Naive thymus-derived CD4-positive, alpha-beta T cell (primary cell): ENCODE measurements at places on chromosomes 11 and 22. TPM values are rescaled to one million over a fixed set of nuclear protein-coding genes. Genes with fewer than 3 reads are reported as not detected.

DNA sequence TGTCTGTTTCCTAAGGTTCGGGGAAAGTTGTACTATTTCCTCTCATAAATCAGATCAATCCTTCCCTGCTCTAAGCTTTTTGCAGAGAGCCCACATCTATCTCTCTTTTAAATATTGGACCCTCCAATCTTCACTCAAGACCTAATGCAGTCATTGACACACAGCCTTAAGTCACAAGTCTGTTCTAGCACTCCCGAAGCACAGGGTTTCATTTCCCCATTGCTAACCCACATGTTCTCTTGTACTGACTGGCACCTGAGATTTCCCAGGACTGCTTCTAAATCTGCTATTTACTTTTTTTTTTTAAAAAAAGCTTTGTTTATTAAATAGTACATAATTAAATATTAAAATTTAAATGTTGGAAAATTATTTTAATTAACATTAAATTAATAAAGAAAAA lies 674.7 kb downstream of the TBC1D22A start:
- no peak for DNase-seq

- no peak for DNase-seq
Observed at GRCh38 chr11:6248248-6248647, 9.4 kb downstream of the CNGA4 start.

GRCh38 chr11:9962722-9963121 lies 298.8 kb downstream of the SWAP70 start:
- DNase-seq, result no peak

Gene CADM1
- 0.29 TPM in 1 of 2 replicates, not detected in the other for total RNA-seq
